ENCODE measurements at places on chromosomes 1 and 21.

DNA sequence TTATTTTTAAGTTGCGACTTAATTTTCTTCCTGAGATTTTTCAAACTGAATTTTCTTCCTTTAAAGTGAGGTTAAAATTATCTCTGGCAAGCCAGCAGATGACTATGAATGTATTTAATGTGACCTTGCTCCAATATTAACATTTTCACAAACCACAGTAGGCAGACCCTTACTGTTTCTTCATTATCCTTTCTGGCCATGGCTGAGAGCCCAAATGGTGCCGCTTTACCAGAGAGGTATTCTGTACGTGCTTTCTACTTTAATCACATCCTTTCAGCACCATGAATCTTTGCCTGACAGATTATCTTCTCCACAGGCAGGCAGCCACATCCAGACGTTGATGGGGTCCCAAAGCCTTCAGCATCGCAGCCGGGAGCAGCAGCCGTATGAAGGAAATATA, 129.6 kb downstream of the LRRC40 start:
- no peak for DNase-seq

GRCh38 chr1:2350501-2350900, 40.9 kb downstream of the MORN1 start:
- DNase-seq: no peak

DNA sequence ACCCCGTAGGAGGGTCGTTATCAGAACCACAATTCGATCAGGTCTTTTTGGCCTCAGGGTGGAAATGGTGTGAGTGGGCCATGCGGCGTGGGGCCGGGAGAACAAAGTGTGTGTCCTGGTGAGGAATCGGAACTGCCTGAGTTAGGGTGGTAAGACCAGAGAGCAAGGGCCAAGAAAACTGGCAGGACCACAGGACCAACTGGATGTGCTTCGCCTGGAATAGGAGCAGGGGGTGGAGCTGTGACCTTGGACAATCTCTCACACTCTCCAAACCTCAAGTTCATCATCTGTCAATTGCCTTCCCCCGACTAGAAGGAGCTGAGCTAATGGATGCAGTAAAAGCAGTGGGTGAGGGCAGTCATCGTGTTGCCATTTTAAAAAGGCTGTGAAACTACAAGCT, 59.5 kb downstream of the NAV1 start:
- no peak for DNase-seq

DNA sequence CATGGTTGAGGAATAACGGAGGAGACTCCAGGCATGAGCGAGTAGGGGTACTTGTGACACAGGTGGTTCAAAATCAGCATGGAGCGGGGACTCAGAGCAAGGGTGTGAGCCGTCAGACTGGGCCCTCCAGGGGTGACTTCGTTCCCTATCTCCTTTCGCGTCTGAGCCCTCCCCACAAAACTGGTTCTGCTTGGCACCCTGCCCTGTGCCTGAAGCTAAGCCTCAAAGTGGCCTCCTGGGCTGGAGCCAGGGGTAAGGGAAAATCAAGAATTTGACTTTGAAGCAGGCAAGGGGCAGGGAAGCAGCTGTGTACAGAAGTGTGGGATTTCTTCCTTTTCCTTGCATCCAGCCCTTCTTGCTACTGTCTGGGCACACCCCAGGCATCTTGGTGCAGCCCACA, 331.5 kb upstream of the AJAP1 start:
- DNase-seq: no peak

GRCh38 chr21:33236766-33237165, 7.0 kb downstream of the IFNAR2 start:
- DNase-seq: no peak

DNA sequence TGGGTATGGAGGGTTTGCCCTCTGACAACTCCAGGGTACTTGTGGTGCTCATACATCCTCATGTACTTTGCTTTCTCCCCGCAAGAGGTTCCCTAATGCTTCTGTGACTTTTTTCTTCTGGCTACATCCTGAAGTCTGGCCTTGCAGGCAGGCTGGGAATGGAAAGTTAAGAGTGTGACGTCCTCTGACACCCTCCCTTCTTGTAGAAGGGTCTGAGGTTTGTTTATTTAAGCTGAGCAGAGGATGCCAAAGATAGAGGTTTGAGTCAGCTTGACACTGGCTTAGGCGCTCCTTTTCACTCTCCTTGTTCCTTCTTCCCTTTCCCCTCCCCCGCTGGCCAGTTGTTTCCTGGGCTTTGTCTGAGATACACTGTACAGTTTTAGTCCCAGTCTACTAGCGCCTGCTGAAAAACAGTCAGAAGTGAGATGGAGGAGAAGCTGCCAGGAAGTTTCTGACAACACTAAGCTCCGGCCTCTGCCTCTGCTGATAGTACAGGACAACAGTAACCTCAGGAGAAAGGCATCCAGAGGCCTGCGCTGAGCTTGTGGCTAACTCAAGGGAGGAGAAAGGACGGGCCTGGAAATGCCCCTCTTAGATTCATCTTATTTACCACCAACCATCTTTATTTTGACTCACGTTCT, at the start of gene MACF1:
MACF1 (plus strand) TSS at position 255 of the 641 bp plus-strand sequence; CDS start at position 583, 328 bp downstream.
- DNase-seq: peak; percentile 25

DNA sequence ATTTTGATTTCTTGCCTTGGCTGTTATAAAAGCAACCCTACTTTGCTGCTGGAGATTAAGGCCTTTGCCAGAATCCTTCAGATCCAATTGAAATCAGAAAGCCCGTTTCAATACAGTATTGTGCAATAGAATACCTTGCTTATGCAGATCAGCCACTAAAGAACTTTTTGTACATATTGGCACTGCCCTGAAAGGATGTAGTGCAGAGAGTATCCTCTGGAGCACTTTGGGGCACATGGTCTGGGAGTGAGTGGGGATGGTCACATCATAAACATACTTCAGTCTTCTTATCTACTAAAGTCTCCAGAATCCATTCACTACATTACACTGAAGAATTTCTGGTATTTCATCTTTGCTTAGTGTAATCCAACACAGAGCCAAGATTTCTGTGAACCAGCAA, 189.0 kb downstream of the CENPF start:
- no peak for DNase-seq

- no peak for DNase-seq
Measured at GRCh38 chr21:36976228-36976861, 9.9 kb upstream of the HLCS start.

- no peak for DNase-seq
Measured at GRCh38 chr1:117527074-117527473, 78.8 kb upstream of the TENT5C start.

DNA sequence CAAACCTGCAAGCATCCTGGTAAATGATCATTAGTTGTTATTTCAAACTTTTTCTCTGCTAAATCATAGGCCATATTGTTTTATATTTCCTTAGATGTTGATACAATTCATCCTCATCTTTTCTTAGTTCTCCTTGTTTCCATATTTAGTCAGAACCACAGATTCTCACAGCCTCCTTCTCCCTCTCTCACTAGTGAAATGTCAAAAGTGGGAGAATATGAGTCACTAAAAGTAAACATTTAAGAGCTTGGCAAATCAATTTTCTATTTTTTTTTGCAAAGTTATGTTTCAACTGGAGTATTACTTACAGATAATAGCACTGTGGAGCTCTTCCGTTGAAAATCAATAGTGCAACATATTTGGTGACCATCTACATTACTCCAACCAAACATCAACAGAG, 308.8 kb downstream of the COL11A1 start:
- DNase-seq: no peak

DNA sequence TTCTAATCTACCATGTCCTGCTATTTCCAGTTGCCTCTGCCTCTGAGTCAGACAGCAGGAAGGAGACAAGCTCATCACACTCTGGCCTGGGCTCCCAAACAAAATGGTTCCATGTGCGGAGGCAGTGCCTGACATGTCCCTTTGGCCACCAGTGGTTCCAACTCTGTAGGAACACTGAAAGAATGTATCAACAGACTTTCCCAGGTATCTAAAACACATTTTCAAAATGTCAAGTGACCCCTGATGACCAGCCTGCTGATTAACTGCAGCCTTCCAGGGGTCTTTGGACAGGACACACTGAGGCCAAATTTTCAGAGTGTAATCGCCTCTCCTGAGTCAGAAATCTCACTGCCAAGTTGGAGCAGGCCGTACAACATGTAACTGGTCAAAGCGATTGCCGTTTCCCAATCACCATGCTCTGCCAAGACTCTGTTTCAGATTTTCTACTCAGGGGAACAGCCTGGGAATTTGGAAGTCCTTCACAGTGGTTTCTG, 172.7 kb downstream of the TPR start:
- no peak for DNase-seq

- no peak for DNase-seq
Measured at GRCh38 chr1:181208083-181208482, 119.6 kb downstream of the IER5 start.

- no peak for DNase-seq
Measured at GRCh38 chr1:39305555-39305954, 101.1 kb downstream of the MACF1 start.

DNA sequence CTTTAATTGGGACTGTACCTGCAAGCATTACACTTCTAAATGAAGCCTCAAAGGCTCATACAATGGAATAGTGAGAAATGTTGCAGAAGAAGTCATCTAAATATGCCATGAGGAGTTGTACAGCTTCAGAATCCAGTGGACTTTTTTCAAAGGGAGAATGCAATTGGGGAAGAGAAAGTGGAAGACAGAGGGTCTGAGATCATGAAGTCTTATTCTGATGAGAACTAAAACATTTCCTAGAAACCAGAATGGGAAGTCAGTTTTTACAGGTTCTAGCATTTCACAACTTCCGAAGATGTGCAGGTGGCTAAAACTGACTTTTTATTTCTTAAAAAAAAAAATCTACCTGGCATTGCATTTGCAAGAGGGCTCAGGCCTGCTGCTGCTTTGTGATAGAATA, 424.4 kb upstream of the RUNX1 start:
- DNase-seq: no peak

DNA sequence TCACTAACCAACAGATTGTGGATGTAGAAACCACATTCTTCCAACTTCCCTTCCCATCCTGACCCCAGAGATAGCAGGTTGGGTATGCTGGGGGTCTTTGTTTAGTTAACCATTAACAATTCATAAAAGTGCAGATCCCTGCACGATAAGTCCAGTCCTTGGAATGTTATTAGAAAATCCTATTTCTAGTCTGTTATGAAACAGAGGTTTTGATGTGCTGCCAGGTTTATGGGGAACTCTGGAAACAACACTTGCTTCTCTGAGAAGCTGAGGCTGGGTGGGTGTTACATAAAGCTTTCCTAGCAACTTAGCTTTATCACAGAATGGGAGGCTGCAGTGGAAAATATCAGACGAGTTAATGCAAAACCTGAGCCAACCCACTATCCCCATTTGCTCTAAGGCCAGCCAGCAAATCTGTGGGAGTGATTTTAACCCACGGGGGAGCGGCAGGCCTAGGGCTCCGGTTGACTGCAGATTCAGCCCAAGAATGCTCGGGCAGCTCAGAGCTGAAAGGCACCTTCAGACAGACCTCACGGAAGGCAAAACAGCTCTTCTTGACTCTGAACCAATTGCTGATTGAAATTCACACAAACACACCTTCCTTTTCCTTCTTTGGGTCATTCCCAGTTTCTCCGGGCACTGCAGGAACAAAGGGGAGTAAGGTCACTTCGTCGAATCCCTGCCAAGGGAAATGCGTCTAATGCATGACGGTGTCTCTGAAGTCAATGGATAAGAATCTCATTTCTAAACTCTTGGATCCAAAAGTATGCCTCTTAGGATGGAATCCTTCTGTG, 111.7 kb upstream of the IRF2BP2 start:
- no peak for DNase-seq

GRCh38 chr1:234760303-234760723, 150.3 kb upstream of the IRF2BP2 start:
- DNase-seq: no peak

GRCh38 chr1:27136998-27137542, 17.9 kb downstream of the SLC9A1 start:
- peak; percentile 70 for DNase-seq

- DNase-seq: no peak
Measured at GRCh38 chr21:38306433-38307141, 49.8 kb downstream of the KCNJ15 start.

DNA sequence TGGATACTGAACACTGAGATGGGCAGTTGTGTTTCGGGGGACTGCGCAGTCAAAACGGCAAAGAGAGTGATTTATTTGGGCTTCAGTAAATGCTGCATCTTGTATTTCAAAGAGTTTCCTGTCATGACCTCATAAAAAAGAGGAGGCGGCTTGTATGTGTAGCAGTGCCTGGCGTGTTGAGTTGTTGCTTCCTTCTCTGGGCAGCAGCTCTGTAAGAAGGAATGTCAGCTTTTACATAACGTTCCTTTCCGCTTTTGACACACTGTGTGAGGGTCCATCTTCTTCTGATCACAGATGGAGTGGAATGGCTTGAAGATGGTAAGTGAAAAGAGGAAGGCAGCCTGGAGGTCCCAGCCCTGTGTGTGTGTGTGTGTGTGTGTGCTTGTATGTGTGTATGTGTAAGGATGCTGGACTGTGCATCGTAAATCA, 941 bp downstream of the ELAVL4 start:
- DNase-seq: no peak

- peak; percentile 13 for DNase-seq
Measured at GRCh38 chr1:8152731-8153702, 126.9 kb upstream of the ERRFI1 start.

DNA sequence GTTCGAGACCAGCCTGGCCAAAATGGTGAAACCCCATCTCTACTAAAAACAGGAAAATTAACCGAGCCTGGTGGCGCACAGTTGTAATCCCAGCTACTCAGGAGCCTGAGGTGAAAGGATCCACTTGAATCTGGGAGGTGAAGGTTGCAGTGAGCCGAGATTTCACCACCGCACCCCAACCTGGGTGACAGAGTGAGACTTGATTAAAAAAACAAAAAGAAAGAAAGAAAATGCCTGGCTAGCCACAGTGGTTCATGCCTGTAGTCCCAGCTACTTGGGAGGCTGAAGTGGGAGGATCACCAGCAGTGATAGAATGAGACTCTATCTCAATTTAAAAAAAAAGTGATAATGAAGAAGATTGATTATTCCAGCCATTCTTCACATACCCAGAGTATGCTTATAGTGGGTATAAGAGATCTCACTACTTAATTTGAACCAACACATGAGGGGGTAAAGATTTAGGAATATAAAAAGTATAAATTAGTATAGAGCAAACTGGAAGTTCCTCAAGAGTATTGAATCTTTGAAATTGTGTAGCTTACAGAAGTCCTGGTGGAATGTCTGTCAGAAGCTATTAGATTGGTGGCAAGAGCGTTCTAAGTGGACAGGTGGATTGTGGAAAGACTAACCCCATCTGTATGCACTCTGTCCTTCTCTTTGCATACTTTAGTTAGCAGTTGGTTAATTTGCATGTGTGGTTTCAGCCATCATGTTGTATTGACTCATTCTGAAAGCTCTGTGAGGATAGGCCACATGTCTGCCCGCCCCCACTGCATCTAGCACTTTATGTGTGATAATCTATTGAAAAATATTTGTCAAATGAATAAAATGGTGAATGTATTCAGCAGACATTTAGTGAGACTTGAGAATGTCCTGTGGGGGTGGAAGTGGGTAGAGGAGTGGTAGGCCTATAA, 25.0 kb downstream of the RLF start:
- peak; percentile 4 for DNase-seq

GRCh38 chr1:94305704-94306103, 68.3 kb upstream of the ARHGAP29 start:
- DNase-seq: no peak

- no peak for DNase-seq
Measured at GRCh38 chr1:54378157-54378873, 27.9 kb downstream of the SSBP3 start.

GRCh38 chr1:243848858-243849420, 1.1 kb downstream of the AKT3 start:
- DNase-seq: peak; percentile 10
